Heart right ventricle (tissue), 16 donors: ENCODE measurements at places on chromosomes 4 and X. TPM values are rescaled to one million over a fixed set of nuclear protein-coding genes. Genes with fewer than 3 reads are reported as not detected.

The DCAF4L1 gene
- 0.14 TPM for polyA plus RNA-seq

The SYAP1 gene
- 9.7 TPM for polyA plus RNA-seq

The GPR82 gene
- 0.06 TPM for polyA plus RNA-seq

The BMPR1B gene
- 0.04 TPM for polyA plus RNA-seq

The EDA2R gene
- 0.12 TPM for polyA plus RNA-seq

The CLDN34 gene
- not detected for polyA plus RNA-seq

The NALF2 gene
- polyA plus RNA-seq = 0.39 TPM
